ENCODE measurements at places on chromosomes 12 and 14.
A peak's percentile ranks its signal among the peaks of the same experiment; 100 is the strongest.

DNA sequence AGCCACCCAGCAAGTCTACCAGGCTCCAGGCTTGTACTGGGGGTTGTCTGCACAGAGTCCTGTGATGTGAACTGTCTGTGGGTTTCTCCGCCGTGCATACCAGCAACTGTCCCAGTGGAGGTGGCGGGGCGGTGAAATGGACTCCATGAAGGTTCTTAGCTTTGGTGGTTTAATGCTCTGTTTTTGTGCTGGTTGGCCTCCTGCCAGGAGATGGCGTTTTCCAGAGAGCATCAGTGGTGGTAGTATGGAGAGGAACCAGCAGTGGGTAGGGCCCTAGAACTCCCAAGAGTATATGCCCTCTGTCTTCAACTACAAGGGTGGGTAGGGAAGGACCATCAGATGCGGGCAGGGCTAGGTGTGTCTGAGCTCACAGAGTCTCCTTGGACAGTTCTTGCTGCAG, 303.8 kb downstream of the TMEM121 start:
- no peak for DNase-seq

- DNase-seq = no peak
These were observed 134.2 kb downstream of the TMEM30B start for GRCh38 chr14:61146899-61147298.

- DNase-seq = no peak
These were observed 56.8 kb downstream of the SSH1 start for GRCh38 chr12:108800591-108800990.

- DNase-seq = no peak
These were observed 239.1 kb downstream of the EGLN3 start for GRCh38 chr14:33711811-33712216.

- no peak for DNase-seq
These were observed 128.2 kb upstream of the RTL1 start for GRCh38 chr14:101031721-101032120.

GRCh38 chr12:95545731-95546490, 5.4 kb downstream of the USP44 start:
- no peak for DNase-seq

GRCh38 chr12:127536833-127537428, 730.0 kb upstream of the TMEM132C start:
- no peak for DNase-seq

DNA sequence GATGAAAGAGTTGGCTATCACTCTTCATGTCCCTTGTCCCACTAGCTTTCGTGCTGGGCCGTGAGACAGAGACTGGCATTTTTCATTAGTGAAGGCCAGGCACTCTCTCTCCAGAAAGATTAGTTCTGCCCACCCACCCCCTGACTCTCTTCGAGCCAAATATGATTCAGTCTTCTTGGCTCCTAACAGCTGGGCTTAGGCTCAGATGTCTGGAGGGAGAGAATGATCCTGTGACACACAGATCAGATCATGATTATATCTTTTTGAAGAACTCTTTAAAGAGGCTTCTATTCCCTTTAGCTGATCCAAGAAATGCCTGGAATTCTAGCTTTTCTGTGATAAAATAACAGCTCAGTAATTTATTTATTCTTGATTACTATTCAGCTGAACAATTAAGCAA, 5.2 kb upstream of the GNG2 start:
- DNase-seq = no peak

GRCh38 chr14:31207287-31207754, 272 bp downstream of the HECTD1 start:
- DNase-seq = no peak

DNA sequence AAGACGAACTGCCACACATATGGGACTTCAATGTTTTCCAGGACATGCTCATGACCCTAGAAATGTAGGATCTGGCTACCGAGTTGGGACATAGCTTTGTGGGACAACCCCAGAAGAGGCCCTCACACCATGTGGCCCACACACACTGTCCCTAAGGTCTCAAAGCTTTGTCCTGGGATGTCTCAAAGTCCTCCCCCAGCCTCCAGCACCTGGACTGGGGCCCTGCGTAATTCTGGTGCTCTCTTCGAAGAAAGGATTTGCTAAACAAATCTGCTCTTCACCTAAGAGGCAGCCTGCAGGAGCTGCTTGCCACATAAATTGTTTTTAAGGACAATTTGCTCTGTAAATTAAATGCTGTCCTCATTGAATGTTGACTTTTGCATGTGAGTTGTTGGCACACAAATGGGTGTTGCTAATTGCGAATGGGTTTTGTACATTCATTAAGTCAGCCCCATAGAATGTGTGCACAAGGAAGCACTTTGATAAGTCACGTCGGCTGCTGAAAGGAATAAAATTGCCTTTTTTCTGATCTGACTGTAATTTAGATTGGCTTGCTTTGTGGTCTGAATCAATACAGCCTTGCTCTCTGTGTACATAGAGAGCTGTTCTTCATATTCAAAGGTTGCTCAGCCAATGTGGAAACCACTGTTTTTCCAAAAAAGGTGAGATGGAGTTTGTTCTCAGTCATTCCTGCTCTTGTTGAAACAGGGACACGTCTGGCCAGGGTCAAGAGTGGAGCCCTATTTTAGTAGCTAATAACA, 161.6 kb upstream of the PWP1 start:
- DNase-seq = no peak

GRCh38 chr14:55438066-55438683, 2.2 kb downstream of the TBPL2 start:
- no peak for DNase-seq

GRCh38 chr12:88113871-88114270, 28.0 kb downstream of the CEP290 start:
- no peak for DNase-seq

DNA sequence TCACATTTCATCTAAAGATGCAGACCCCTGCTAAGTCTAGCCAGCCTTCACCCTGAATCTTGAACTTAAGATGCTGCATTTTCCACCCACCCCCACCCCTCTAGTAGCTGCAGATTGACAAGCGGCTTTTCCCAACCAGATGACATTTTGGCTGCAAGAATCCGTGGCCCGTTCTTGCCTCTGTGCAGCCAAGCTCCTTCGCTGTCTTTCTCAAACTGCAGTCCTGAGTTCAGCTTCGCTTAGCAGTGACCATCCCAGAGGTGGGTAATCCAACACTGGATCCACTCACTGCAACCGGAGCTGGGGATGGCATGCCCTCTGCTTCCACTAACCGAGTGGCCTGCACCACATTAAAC, 765 bp upstream of the NFYB start:
- no peak for DNase-seq

- DNase-seq = no peak
These were observed 632 bp downstream of the C12orf54 start for GRCh38 chr12:48482930-48483329.

- no peak for DNase-seq
These were observed 24.1 kb downstream of the CKAP4 start for GRCh38 chr12:106223485-106224354.

GRCh38 chr12:25822281-25822680, 136.2 kb upstream of the RASSF8 start:
- no peak for DNase-seq

- no peak for DNase-seq
These were observed 52.9 kb upstream of the BCL2L14 start for GRCh38 chr12:12017798-12018197.

DNA sequence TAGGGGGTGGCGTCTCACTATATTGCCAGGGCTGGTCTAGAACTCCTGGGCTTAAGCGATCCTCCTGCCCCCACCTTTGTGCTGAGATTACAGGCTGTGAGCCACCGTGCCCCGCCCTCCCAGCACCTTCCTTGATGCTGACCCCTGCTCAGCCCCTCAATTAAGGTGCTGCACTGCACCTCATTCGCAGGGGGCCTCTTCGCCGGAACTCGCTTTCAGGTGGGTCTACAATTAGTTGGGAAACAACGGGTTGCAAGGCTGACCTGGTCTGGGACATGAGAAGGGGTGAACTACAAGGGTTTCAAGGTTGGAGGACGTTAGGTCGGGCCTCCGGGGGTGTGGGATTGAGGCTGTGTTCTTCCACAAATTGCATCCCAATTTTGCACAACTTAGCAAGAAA, 1.2 kb upstream of the NOP2 start:
- DNase-seq = no peak

DNA sequence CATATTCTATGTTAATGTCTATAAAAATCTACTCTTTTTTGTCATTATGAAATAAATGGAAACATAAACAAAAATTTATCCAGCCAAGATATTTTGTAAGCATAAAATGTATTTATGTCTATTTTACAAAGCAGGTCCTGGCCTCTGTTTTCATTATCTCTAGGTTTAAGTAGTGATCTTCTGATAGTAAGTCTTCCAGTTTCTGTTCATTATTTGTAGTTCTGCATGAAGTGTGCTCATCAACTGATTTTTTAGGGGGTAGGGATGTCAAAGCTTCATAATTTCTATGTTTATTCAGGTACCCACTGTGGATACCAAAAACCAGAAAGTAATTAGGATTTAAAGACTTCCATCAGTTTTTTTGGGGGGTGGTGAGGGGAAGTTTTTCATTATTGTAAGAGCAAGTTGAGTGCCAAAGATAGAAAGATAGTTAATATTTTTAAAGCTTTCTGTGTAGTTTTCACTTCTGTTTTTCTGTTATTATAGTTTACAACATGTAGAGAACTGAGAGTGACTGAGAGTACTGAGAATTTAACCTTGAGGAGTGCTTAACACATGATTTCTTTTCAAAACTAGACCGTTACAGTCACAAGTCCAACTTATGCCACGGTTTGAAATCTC, 30.6 kb upstream of the LMO3 start:
- DNase-seq = no peak

- DNase-seq = no peak
These were observed 26.3 kb downstream of the HECTD1 start for GRCh38 chr14:31181271-31181670.

DNA sequence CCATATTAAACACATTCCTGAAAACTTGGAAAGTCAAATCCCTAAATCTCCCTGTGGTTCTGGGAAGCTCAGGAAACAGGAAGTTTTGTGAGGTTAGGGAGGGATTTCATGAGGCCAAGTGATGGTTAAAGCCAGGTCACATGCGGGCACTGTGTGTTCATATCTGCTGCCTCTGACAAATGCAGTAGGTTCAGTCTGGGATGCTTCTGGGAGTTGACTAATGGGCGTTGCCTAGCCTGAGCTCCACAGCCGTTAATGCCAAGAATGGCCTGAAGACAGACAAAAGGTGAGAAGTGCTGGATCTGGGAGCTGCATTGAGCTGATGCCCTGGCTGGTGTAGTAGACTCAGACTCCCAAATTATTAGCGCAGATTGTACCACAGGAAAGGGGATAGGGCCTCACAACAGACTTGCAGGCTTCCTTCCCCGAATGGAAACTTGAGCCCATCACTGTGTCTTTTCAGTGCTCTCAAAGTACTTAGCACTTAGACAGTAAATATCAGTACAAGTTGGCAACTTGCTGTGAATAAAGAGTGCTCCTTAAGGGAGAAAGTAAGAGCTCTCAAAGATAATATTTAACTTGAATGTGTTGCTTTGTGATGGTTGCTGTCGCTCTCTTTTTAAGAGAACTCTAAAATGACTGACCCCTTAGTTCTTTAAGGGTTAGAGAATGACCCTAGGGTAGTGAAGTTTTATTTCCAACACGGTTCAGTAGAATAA, 17.3 kb downstream of the GSG1 start:
- no peak for DNase-seq

- DNase-seq = peak; percentile 1
These were observed 1845.8 kb upstream of the SEL1L start for GRCh38 chr14:83379436-83379835.

- DNase-seq = no peak
These were observed 2.4 kb downstream of the DHH start for GRCh38 chr12:49092086-49092815.
